ENCODE measurements at places on chromosomes 4 and X. TPM values are rescaled to one million over a fixed set of nuclear protein-coding genes. Genes with fewer than 3 reads are reported as not detected.
A peak's percentile ranks its signal among the peaks of the same experiment; 100 is the strongest.

- no peak for DNase-seq
Observed at GRCh38 chr4:124650614-124651013, 61.9 kb downstream of the ANKRD50 start.

- DNase-seq = peak; percentile 36
Observed at GRCh38 chrX:134718105-134718965, 60.1 kb upstream of the PLAC1 start.

DNA sequence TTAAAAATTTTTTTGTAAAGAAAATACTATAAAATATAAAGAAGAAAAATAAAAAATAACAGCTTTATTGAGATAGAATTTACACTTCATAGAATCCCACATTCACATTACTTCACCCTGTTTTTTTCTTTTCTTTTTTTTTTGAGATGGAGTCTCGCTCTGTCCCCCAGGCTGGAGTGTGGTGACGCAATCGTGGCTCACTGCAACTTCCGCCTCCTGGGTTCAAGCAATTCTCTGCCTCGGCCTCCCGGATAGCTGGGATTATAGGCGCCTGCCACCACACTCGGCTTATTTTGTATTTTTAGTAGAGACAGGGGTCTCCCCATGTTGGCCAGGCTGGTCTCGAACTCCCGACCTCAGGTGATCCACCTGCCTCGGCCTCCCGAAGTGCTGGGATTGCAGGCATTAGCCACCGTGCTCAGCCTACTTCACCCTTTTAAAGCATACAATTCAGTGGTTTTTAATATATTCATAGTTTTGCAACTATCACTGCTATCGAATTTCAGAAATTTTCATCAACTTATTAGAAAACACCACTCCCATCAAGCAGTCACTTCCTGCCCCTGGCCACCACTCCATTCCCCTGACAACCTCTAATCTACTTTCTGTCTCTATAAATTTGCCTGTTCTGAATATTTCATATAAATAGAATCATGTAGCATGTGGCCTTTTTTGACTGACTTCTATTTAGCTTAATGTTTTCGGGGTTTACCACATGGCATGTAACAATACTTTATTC, 48.7 kb downstream of the TMEM131L start:
- no peak for DNase-seq

DNA sequence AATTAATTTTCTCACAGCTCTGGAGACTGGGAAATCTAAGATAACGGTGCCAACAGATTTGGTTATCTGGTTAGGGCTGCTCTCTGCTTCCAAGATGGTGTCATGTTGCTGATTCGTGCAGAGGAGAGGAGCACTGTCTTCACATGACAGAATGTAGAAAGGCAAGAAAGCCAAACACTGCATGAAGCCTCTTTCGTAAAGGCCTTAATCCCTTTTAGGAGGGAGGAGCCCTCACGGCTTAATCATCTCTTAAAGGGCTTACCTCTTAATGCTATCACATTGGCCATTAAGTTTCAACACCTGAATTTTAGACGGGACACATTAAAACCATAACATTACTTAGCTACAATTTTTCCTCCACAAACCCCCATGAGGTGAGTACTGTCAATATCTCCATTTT, 174.1 kb downstream of the COX18 start:
- no peak for DNase-seq

DNA sequence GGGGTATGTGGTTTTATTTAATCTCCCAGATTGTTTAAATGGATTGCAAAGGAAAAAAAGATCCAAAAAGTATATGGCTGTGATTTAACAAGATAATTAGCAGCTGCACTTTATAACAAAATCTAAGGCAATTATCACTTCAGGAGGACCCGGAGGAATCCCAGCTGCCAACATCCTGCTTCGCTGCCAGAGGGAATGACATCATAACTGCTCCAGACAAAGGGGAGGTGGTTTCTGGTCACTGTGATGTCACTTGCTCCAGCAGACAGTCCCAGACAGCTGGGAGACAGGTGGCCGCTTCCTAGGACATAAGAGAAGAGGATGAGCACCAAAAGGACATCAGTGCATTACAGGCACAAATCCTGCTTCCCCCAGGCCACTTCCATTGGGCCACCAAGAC, 371.0 kb downstream of the BCOR start:
- DNase-seq = no peak

- no peak for DNase-seq
Observed at GRCh38 chr4:6216588-6216987, 16.2 kb upstream of the JAKMIP1 start.

DNA sequence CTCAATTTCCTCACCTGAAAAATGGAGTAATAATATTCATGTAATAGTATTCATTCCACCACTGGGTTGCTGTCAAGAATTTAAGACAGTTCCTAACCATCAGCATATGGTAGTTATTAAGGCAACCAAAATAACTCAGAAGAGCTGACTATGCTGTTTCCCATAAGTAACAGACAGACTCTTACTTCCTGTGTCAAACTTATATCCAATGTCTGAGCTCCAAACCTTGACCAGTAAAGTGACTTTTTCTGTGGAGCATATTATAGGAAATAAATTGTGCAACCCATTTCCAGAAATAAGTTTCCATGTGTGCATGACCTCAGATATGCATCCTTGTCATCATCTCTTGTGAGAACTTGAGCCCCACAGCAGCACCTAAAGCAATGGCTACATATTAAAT, 78.8 kb downstream of the HADH start:
- DNase-seq = no peak

GRCh38 chr4:174266416-174266815, 17.1 kb downstream of the FBXO8 start:
- no peak for DNase-seq

- no peak for DNase-seq
Observed at GRCh38 chr4:7788193-7788592, 151.5 kb downstream of the AFAP1 start.

DNA sequence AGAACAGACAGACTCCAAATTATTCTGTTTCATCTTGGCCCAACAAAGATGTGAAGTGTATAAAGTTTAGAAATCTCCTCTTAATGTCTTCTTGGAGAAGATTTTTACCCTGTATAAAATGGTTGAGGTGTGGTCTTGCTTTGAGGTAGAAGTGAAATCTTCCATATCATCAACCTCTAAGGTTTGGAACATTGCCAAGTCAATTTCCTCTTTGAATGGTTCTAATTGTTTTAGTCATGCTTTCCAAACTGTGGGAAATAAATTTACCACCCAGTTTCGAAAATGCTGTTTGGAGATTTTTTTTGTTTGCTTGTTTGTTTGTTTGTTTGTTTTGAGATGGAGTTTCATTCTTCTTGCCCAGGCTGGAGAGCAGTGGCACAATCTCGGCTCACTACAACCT, 174.1 kb upstream of the ADAMTS3 start:
- DNase-seq = no peak

DNA sequence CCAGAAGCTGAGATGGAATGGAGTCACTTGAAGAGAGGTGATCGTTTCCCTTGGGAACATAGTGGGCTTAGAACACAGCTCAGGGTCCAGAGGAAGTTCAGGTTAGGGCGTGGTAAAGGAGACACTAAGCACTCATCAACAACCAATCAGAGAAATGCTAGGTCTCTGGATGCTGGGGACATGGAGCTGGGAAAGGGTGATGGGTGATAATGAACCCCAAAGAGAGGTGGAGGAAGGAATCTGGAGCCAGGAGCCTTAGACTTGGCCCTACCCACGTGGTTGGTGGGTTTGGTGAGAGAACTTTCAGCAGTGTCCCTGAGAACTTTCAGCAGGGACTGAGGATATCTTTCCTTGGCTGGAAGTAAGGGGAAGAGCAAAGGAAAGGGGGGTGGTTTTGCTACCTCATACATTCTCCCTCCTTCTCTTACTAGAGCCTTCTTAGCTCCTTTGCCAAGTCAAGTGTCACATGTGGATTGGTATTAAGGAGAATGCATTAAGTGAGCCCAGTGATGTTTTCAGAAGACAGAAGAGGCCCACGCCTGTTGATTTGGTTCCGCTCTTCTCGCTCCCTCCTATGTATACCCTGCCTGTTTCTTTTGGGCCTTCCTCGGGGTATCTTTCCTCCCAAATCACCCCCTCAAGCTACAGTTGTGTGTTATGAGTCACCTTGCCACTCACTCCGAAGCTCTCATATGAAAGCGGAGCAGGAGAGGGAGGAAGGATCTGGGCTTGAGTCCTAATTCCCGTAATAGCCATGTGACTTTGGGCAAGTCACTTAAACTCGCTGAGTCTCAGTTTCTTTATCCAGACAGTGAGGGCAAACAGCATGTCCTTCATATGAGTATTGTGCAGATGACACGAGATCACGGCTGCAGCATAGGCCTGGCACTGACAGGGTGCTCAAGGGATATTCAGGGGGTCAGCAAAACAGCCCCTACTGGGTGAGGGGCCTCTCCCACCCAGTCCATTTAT, 63.1 kb downstream of the TSC22D3 start:
- DNase-seq = no peak

DNA sequence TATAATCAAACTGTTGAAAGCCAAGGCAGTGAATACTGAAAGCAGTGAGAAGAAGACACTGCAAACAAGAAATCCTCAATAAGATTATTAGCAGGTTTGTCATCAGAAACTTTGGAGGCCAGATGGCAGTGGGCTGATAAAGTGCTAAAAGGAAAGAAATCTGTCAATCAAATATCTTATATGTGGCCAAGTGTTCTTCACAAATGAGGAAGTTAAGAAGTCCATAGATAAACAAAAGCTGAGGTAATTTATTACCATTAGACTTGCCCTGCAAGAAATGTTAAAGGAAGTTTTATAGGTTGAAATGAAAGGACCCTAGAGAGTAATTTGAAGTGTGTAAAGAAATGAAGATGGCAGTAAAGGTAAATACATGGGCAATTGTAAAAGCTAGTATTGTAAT, 586.6 kb downstream of the RAPGEF2 start:
- DNase-seq = no peak

DNA sequence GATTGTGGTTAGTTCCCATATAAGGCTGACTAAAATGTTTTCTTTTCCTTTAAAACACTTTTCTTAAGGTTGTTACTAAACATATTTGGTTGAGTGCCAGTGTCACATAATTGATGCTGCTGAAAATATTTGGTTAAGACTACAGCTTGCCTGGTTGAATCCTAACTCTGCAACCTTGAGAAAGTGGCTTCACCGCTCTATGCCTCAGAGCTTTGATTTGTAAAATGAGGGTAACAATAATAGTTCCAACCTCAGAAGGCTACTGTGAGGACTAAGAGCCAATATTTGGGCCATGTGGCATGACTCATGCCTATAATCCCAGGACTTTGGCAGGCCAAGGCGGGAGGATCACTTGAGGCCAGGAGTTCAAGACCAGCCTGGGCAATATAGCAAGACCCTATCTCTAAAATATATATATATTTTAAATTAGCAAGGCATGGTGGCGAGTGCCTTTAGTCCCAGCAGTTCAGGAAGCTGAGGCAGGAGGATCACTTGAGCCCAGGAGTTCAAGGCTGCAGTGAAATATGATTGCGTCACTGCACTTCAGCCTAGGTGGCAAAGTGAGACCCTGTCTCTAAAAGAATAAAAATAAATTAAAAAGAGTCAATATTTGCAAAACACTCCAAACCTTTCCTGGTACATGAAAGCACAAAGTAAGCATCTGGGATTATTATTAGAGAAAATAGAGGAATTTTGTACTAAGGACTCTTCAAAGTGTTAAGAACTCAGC, 7.1 kb upstream of the NEIL3 start:
- DNase-seq = no peak

- DNase-seq = no peak
Observed at GRCh38 chrX:105502336-105502735, 281.8 kb upstream of the TEX13A start.

GRCh38 chr4:39442998-39443397, 15.7 kb downstream of the RPL9 start:
- no peak for DNase-seq

GRCh38 chr4:91359041-91360031, 944.4 kb upstream of the GRID2 start:
- no peak for DNase-seq

Gene TRMT10A
- total RNA-seq = 13.0 TPM

Gene TAF7L
- not detected for total RNA-seq

Gene NR3C2
- 0.12 TPM for total RNA-seq

Gene SMARCA1
- 24.7 TPM for total RNA-seq

Gene MAB21L2
- total RNA-seq = not detected

Gene CT45A9
- not detected for total RNA-seq

Gene SPARCL1
- total RNA-seq = not detected

Gene DNAAF6
- total RNA-seq = not detected

Gene HAUS3
- total RNA-seq = 11.9 TPM
